ENCODE measurements at places on chromosomes 3 and 15.

- no peak for DNase-seq
These were observed 26.6 kb downstream of the DIPK2A start for GRCh38 chr3:143998266-143998665.

- DNase-seq: no peak
These were observed 1063.9 kb downstream of the ROBO1 start for GRCh38 chr3:78703944-78704343.

DNA sequence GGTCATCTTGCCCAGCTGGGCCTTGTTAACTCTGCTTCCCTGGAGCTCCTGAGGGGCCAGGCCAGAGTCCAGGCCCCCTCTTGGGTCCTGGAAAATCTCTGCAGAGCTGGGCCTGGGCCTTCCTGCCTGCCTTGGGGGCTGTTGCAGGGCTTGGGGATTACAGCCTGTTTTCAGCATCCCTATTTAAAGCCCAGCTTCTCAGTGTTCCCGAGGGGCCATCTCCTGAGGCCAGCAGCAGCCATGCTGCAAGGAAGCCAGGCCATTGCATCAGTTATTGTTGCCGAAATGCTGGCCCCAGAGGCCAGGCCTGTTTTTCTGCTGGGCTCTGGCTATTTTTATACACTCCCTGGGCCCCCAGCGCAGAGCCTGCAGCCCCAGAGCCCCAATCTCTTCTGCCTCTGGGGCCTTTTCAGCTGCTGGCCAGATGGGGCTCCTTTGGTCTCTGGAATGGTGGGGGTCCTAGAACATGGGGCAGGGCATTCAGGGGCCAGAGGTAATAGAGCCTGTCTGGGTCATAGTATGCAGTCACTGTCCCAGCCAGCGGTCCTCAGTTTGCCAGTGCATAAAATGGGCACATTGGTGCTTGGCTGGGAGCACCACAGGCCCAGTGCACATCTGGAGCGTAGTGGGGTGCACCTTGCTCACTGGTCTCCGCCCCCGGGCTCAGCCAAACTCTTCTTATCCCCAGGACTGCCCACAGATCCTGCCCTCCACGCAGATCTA is 28.5 kb downstream of the PLXNA1 start:
- DNase-seq: no peak

DNA sequence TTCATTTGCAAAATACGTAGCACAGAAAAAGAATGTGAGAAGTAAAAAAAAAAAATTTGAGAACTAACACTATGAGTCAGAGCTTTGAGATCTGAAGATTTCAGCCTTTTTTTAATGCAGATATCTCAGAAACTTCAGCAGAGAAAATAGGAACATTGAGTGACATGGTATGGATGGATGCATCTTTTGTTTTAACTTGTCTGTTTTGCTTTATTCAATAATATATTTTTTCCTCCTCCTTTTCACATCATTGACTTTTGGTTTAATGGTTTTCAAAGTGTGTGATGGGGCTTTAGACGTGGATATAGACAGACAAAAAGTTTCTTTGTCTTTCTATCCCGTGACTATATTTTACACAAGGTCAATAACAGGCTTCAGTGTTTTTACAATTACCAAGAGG is 426.7 kb upstream of the FRG2C start:
- no peak for DNase-seq

DNA sequence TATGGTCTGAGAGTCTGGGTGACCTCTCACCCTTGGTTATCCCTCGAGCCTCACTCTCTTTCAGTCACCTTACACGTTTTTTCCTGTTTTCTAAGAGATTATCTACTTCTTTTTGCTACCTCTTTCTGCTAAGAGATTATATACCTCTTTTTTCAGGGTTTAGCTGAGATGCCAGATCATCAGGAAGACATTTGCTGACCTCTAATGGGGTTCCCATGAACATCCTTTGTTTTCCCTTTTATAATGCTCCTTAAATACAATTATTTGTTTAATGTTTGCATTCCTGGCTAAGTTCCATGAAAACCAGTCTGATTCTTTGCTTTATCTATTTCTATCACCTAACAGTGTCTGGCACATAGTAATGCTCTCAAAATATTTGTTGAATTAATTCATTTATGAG is 39.6 kb downstream of the LEKR1 start:
- DNase-seq: no peak

DNA sequence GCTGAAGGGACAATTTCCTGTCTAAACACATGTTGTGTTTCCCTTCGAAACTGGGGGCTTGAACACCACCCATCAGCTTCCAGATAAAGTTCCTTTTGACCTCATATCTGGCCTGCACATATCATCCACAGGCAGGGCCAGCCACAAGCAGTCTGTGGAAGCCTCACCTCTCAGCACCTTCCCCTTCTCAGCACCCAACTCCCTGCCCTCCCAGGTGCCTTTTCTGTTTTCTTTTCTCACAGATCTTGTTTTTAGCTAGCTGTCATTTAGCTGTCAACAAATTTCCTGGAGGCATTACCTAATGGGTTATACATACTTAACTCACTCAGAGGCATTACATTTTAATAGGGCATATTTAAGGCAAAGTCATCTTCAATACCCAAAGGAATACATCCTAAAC is 93.9 kb downstream of the SEMA6D start:
- no peak for DNase-seq

DNA sequence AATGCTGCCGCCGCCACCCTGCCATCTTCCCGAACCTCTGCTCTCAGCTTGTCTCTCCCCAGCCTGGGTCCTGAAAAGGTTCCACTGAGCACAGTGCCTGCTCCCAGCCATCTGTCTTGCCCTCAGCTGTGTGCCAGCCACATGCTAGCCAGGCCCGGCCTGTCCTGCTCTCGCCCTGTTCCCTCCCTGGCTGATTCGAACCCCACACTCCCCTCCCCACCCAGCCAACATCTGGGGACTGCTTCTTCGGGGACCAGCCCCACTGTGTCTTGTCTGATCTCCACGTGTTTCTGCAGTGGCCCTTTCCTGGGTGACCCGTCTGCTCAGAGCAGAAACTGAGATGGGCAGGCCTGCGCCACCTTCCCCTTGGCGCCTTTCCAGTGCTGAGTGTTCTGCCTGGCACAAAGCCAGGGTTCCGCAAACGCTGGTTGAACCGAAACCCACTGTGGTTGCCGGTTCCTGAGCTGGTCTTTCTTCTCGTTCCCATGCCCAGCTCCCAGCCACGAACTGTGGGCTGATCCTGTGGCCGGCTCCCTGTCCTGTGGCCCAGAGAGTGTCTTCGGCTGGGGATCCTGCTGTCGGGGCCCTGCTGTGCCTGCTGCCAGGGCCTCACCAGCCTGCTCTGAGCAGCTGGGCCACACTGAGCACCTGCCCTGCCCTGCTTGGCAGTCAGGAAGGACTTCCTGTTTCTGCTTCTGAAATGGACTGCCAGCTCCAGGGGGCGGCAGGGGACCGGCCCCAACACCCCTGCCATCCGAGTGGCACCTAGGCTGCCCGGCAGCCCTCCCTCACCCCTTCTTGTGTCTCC is 62.7 kb upstream of the KLF13 start:
- DNase-seq: peak; percentile 69

- DNase-seq: no peak
These were observed 67.5 kb downstream of the TMEM44 start for GRCh38 chr3:194565597-194566190.

DNA sequence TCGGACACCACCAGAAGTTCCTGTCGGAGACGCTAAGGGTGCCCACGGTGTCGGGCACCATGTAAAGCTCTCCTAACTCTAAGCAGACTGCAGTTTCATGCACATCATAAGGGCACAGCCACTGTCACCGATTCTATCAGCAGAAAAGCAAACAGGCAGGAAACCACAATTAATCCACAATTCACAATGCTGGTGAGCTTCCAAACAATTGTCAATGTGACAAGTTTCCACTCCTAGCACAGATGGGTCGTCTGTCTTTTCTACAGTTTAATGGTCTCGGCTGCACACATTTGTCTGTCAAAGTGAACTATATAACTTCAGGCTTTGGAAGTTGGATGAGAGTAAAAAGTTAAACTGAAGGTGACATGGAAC is 8.8 kb upstream of the OCA2 start:
- DNase-seq: no peak

DNA sequence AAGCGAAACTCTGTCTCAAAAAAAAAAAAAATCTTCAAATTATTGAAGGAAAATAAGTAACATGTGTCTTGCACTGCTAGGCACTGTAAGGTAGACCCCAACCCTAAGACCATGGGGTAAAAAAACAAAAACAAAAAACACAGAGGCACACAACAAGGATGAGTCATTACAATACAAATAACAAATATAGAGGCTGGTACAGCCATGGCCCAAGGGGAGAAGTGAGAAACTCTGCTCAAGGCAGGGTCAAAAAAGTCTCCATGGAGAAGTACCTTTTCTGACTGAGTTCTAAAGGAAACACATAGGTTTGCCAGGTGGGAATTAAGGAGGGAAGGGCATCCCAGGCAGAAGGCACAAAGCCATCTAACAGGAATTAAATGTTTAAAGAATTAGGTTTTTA is 54.5 kb downstream of the TOP2B start:
- DNase-seq: no peak

DNA sequence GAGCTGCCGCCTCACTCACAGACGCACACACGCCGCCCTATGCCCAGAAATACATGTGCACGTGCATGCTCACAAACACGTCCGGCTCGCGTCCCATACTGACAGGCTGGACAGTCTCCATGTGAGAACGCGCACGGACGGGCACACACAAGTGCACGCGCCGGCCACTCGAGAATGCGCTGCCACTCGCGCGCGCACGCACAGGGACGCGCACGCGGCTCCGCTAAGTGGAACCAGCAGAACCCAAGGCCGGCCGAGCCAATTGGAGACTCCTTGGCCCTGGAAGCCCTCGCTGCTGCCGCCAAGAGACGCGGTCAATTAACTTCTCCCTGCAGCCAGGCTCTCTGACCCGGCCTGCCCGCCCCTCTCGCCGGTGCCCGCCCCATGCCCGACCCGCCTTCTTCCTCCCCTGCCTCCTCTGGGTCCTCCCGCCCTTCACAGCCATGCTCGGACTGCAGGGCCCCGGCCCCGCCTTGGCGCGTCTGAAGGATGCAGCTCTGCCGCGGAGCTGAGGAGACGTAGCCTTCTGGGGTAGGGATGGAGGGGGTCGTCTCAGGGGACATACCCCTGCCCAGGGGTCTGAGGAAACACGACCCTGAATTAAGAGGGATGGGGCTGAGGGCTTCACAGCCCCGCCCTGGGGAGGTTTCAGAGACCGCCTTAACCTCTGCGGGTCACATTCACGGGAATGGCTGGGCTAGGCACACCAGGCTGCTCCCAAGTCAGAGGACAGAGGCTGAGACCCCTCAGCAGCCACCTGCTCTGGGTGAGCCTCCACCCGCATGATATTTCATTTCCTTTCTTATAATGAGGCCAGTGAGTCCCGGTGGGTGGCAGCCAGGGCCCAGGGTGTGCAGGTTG is 15.0 kb downstream of the PTH1R start:
- DNase-seq: no peak

DNA sequence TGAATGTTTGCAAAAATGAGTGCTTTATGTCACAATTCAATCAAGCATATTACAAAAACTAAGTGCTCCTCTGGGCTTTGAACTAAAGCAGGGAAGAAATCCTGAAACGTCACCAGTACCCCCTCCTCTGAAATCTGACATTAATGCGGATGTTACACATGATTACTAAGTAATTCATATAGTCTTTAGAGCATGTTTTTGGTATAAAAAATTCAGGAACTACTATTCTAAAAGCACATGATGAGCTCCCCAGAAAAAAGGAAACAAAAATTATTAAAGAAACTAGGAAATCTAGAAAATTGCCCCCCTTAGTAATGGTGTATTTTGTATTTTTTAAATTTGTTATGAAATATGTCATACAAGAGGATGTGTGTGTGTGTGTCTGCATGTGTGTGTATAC is 87.7 kb downstream of the MYO5A start:
- no peak for DNase-seq

DNA sequence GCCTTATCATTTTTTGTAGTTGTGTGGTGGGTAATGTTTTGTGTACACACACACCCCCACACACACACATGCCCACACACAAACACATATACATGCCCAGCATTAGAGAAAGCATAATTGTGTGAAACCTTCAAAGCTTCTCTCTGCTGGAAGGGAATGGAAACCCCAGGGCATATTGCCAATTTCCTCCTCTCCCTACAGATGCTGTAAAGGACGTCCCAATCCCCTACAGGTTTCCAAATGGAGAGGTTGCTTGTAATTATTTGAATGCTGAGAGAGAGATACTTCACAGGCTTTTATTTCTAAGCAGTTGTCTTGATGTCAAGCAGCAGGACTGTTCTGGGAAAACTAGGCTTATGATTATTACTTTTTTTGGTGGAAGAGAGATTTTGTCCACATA is 23.0 kb upstream of the CCK start:
- DNase-seq: no peak

DNA sequence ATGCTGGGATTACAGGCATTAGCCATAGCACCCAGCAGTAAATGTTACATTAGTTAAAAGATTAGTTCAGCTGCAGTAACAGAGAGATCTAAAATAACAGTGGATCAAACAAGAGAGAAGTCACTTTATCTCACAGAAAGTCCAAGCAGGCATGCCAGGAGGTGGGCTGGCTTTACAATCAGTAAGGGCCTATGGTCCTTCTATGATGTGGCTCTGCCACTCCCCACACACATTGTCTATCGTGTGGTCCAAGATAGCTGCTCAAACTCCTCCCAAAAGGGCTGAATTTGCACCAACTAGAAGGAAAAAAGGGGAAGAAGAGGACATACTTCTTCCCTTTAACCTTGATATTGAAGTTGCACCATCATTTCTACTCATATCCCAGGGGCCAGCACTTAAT is 4.6 kb upstream of the RUVBL1 start:
- DNase-seq: no peak

DNA sequence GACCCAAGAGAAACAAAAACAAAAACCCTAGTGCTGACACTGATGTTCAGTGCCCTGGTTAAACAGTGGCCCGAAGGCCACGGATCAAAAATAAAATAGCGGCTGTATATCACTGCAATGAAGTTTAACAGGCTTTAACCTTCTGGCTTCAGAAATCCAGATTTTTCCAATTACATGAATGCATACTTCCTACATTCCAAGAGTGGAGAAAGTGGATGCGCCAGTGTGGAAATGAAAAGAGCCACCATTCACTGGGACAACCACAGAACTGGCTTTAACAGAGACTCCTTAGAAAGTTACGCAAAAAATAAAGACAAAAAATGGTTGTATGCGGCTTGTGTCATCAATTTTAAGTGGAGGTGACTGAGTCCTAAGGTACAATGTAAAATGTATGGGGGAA is 522.2 kb downstream of the FHIT start:
- no peak for DNase-seq

DNA sequence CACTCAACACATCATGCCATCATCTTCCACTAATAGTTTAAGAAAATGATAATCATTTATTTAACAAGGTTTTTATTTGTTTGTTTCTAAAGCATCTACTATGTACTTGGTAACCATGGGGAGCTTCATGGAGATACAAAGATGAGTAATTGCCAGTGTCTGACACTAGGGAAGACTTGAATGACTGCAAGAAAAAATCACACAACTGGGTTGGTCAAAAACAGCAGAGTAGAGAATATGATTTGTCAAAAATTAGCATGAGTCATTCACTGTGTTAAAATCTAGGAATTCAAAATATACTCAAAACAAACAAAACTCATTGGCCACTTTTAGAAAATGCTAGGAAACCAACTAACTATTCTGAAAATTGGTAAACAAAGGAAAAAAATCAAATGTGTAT is 6.3 kb downstream of the BNC1 start:
- DNase-seq: no peak

- no peak for DNase-seq
These were observed 70.3 kb downstream of the ARNT2 start for GRCh38 chr15:80474224-80475215.

- no peak for DNase-seq
These were observed 43.8 kb downstream of the DCP1A start for GRCh38 chr3:53303549-53303948.
